ENCODE measurements at places on chromosomes 5 and 9.

DNA sequence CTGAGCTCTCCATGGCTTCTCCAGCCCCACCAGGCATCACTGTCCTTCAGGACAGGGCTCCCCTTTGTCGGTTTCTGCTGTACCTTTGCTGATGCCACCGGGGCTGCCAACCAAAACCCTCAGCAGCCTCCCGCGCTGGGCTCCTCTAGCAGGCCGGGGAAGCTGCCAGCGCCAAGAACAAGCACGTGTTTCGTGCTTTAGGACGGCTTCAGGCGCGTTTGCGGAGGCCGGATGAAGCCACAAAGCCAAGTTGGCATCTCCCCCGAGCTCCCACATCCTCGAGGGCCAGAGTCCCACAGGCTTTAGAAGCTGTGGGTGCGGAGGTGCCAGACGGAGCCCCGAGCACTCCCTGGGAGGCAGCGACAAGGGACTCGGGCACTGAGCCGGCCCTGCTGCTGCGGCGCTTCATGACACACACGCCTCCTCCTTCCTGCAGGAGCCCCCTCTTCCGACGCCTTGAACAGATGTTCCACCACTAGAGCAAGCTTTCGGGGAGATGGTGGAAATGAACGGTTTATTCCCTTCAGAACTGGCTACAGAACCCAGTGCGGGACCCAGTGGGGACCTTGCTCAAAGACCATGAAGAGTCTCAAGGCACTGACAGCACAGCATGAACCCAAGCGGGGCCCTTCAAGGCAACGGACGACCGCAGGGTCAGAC, 36.7 kb downstream of the SARDH start:
- no peak for DNase-seq

DNA sequence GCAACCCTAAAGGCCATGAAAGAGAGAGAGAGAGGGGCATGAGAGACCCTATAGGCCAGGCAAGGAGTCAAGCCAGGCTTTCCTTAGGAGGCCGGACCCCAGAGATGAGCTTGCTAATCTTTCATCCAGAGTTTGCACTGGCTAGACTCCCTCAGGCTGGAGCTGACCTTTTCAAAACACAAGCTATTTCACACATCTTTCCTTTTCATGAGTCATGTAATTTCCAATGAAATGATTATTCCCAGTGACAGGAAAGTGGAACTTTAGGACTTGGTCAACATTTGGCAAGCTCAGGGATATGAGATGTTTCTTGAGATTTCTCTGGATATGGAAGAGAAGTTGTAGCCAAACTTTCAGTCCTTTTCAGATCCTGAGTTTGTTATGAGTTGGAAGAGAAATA, 117.7 kb downstream of the TARS1 start:
- DNase-seq: no peak

DNA sequence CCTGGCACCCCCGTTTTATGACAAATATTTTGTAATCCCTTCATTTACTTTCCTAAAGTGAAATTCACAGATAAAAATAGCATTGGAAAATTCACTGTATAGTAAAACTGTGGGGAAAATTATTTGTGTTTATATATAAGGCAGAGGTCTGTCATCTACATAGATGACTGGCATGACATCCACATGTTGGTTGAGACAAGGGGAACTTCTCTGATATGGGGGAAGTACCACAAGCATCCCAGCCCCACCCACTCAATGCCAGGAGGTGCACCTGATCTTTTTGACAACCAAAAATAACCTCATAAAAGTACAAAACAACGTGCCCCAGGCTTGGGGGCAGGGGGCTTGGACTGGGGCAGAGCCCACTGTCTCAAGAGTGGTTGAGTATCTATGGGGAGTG, 6.3 kb upstream of the TDRD7 start:
- no peak for DNase-seq

DNA sequence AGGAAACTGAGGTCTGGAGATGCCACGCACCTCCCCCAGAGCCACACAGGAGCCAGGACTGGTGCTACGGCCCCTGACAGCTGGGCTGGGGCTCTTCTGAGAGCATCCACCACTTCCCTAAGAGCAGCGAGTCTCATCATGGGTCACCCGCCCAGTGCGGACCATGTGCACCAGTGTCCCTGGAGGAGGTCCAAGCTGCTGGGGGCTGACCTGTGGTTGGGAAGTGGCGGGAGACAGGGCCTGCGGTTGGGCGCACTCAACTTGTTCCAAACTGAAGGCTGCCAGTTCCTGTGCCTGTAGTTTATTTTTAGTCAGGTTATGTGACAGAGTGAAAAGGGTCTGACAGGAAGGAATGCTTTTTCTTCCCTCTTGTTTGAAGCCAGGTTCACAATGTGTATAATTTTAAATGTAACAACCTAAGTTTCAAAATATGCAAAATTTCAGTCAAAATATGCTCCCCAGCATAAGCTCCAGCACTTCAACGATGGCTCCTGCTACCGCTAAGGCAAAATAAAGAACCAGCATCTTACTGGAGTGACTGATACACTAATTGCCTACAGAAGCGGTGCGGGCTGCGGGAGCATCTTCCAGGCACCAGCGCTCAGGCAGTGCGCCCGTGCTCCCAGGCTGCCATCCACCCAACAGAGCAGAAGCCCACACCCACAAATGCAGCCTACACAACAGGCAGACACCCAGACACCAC, 14.8 kb downstream of the BARHL1 start:
- DNase-seq: no peak

DNA sequence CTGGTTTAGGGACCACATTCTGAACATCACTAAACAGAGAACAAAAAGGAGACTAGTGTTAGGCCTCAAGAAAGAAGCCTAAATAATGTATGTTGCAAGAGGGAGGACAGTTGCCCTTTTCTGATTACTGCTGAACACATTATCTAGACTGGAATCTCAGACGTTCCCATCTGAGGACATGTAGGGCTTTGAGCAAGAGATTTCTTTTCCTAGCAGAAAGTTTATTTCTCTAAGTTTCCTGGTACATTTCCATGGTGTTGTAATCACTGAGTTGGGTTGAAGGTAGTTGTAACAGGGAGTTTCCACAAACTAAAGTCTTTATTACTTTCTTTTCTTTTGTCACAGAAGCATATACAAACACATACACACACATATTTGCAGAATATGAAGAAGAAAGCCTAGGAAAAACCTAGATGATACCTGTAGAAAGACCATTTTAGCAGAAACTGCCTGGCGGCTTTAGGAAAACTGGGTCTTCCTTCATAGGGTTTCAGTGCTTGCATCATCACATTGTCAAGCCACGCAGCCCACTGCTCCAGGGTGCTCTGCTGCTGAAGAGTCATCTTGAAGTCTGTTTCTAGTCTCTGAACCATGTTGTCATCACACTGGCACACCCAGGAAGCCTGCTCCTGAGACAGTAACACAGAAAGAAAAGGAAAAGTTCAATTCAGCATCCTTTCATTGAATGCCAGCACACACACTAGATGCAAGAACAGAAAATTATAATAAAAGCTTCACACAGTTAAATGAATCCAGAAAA, 269.1 kb downstream of the RFX3 start:
- DNase-seq: no peak

- DNase-seq: no peak
Measured at GRCh38 chr9:12884736-12885395, 110.0 kb downstream of the LURAP1L start.

DNA sequence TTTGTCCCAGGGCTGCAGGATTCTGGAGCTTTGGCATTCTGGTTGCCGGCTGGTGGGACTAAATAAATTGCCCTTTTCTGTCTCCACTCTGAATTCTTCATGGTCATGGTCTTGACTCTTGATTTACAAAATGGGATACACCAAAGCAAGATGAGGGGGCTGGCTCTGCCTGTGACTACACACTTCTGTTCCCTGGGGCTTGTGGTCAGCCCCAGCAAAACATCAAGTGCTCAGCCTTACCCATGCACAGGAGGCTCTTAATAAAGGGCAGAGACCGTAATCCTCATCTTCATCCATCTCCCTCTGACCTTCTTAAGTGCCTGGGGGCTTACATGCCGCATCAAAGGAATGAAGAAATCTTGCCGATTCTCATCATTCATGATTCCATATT, 198.0 kb downstream of the GNA14 start:
- no peak for DNase-seq

GRCh38 chr5:53777864-53778618, 217.6 kb downstream of the NDUFS4 start:
- no peak for DNase-seq
